ENCODE measurements at places on chromosomes 12 and 14. TPM values are rescaled to one million over a fixed set of nuclear protein-coding genes. Genes with fewer than 3 reads are reported as not detected.

The KLRD1 gene
- 0.72 TPM for polyA plus RNA-seq

The CCNK gene
- polyA plus RNA-seq: 13.4 TPM

The HAL gene
- polyA plus RNA-seq: 0.31 TPM

The B4GALNT3 gene
- 6.6 TPM for polyA plus RNA-seq

The ENDOU gene
- polyA plus RNA-seq: not detected

The ALX1 gene
- polyA plus RNA-seq: not detected

The ZFHX2 gene
- polyA plus RNA-seq: not detected

The SELPLG gene
- polyA plus RNA-seq: 7.2 TPM

The KRT81 gene
- not detected for polyA plus RNA-seq
